ENCODE measurements at places on chromosomes 6 and 20.

- no peak for DNase-seq
Measured at GRCh38 chr6:25122622-25123237, 156.4 kb upstream of the CARMIL1 start.

- DNase-seq, result no peak
Measured at GRCh38 chr20:35104685-35105295, 12.2 kb upstream of the TRPC4AP start.

- peak; percentile 22 for DNase-seq
Measured at GRCh38 chr20:24991897-24992486, 559 bp downstream of the APMAP start.

- no peak for DNase-seq
Measured at GRCh38 chr6:170371080-170371479, 64.5 kb downstream of the FAM120B start.

DNA sequence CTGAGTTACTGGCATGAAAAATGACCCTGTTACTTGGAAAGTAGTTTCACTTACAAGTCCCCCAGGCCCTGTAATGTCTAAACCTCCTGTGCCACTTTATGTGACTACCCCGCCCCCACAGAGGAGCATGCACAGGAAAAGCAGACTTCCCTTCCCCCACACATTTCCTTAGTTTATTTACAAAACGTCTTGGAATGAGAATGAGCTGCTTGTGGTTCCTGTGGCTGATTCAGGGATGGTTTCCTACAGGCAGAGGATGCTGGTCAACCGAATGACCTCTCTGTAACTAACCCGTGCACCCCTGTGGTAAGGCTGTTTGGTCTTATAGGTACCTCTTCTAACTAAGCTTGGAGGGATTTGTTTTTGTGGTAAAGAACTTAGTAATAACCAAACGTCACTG is 28.5 kb downstream of the RSPO3 start:
- DNase-seq, result no peak

GRCh38 chr6:157513004-157513603 is 132.1 kb downstream of the ZDHHC14 start:
- no peak for DNase-seq

DNA sequence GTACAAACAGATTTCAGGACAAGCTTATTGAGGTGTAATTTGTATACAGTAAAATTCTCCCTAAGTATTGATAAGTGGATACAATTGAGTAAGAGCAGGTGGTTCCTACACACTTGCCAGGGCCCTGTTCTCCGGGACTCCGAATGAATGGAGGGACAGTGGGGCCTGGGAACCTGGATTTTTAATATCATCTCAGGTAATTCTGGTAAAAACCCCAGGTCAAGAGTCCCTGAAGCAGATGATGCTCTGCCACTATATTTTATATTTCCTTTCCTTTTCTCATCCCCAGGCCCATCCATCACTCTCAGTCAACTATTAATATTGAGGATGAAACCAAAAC is 104.9 kb downstream of the FYN start:
- no peak for DNase-seq

DNA sequence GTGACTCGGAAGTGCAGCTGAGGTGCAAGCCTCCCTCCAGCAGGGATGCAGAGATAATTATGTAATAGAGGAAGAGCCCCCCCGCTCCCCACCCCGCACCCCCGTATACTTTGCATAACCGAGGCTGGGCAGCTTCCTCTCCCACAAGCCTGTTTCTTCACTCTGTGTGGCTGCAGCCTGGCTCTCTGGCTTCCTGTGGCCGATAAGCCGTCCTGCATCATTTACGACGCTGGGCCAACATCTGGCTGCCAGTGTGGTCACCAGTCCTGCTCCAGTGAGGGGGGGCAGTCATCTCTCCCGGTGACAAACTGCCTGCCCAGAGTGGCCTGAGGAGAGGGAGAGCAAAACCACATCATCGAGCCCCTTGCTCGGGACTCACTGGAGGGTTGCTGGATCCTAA is 59.2 kb downstream of the RBM38 start:
- DNase-seq, result no peak

DNA sequence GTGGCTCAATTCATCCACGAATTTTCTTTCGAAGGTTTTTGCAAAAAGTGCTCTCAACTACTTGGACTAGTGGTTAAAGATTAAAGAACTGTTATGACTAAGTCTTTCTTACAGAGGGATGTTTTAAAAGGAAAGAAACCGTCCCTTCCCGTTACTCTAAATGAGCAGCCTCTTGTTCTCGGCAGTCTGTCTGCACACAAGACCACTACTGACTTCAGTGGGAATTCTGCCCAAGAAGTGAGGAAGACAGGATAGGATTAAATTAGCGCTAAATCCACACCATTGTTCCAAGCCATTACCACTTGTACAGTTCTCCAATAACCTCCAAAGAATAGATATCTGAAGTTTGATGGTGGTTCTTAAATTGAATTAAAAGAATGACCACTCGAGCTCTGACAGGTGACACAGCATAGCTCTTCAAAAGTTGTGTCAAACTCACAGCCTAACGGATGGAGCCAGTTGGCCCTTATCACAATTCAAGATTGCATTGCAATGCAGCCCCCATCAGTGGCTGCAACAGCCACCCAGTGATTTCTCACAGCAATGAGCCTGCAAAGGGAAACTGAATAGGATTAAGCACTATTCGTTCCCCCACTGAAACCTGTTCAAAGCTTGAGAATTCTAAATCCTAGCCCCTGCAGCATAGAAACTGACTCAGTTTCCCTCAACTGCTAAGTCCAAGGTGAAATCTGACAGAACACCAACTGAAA is 1.8 kb downstream of the EPB41L2 start:
- DNase-seq, result no peak

DNA sequence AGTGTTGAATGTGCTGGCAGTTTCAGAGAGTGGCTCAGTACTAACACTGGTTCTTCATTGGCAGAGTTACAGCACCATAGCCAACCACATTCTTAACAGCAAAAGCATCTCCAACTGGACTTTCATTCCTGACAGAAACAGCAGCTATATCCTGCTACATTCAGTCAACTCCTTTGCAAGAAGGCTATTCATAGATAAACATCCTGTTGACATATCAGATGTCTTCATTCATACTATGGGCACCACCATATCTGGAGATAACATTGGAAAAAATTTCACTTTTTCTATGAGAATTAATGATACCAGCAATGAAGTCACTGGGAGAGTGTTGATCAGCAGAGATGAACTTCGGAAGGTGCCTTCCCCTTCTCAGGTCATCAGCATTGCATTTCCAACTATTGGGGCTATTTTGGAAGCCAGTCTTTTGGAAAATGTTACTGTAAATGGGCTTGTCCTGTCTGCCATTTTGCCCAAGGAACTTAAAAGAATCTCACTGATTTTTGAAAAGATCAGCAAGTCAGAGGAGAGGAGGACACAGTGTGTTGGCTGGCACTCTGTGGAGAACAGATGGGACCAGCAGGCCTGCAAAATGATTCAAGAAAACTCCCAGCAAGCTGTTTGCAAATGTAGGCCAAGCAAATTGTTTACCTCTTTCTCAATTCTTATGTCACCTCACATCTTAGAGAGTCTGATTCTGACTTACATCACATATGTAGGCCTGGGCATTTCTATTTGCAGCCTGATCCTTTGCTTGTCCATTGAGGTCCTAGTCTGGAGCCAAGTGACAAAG is 17.0 kb upstream of the ADGRF4 start:
- no peak for DNase-seq

GRCh38 chr6:53309059-53309900 is 39.5 kb downstream of the ELOVL5 start:
- DNase-seq, result no peak

DNA sequence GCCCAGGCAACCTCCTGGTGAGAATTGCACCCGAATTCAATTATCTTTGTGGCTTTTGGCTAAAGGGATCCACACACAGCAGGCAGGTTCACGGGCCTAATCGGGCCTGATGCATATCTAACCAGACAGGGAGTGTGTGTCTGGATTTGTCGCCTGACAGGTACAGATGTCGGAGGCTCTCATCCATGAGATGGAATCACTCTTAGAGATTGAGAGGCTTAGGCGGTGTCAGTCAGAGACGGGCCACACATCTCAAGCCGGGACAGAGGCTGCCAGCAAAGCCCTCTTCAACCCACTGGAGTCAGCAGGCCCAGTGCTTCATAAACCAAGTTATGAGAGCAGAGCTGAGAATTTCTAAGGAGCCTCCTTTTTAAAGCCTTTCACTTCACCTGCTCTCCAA is 247.0 kb downstream of the LRFN2 start:
- no peak for DNase-seq

DNA sequence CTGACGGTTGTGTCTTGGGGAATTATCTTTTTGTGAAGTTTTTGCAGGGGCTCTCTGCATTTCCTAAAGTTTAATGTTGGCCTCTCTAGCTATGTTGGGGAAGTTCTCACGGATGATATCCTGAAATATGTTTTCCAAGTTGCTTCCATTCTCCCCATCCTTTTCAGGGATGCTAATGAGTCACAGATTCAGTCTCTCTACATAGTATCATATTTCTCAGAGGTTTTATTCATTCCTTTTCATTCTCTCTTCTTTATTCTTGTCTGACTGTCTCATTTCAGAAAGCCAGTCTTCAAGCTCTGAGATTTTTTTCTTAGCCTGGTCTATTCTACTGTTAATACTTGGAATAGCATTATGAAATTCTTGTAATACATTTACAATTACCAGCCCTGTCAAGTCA is 61.3 kb downstream of the UNC5CL start:
- DNase-seq, result no peak
